ENCODE measurements at places on chromosomes 16 and 17.
A peak's percentile ranks its signal among the peaks of the same experiment; 100 is the strongest.

DNA sequence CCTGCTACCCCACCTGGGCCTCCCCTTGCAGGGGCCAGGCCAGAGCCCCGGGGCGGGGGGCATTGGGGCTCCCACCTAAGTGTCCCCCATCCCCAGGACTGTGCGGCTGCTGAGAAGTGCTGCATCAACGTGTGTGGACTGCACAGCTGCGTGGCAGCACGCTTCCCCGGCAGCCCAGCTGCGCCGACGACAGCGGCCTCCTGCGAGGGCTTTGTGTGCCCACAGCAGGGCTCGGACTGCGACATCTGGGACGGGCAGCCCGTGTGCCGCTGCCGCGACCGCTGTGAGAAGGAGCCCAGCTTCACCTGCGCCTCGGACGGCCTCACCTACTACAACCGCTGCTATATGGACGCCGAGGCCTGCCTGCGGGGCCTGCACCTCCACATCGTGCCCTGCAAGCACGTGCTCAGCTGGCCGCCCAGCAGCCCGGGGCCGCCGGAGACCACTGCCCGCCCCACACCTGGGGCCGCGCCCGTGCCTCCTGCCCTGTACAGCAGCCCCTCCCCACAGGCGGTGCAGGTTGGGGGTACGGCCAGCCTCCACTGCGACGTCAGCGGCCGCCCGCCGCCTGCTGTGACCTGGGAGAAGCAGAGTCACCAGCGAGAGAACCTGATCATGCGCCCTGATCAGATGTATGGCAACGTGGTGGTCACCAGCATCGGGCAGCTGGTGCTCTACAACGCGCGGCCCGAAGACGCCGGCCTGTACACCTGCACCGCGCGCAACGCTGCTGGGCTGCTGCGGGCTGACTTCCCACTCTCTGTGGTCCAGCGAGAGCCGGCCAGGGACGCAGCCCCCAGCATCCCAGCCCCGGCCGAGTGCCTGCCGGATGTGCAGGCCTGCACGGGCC is 1.9 kb downstream of the WFIKKN1 start:
- DNase-seq: no peak

DNA sequence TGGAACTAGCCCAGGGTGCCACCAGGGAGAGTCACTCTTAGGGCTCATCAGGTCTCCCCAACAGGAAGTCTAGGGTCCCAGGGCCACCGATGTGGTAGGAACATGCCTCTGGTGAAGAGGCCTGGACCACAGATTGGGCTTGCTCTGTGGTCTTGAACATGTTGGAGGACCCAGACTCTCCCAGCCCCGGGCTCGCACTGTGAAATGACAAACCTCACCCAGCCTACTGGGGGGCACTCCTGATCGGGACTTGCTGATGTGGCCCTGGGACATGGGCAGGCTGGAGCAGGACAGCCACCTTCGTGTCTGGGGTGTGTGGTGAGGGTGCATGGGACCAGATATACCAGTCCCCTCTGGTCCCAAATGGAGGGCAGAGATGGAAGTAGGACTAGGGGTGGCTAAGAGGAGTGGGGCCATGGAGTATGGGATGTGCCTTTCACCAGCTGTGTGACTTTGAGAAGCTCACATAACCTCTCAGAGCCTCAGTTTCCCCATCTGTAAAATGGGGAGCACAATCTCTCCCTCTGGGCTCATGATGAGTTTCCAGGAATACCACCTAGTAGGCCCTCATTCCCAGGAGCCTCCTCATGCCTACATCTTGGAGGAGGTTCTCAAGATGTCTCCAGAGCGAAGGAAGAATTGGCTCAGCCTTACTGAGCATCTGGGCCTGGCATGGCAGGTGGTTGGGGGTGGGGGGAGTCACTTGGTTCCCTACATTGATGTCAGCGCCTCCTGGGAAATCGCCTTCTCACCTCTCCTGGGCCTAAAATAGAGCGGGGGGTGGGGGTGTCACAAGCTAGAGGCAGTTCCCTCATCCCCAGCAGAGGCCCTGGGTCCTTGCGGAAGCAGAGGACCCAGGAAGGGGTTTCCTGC is 1.5 kb upstream of the ADAM11 start:
- no peak for DNase-seq

GRCh38 chr17:8458128-8458527 is 22.4 kb downstream of the NDEL1 start:
- no peak for DNase-seq

GRCh38 chr16:79271583-79271982 is 329.0 kb downstream of the MAF start:
- no peak for DNase-seq

DNA sequence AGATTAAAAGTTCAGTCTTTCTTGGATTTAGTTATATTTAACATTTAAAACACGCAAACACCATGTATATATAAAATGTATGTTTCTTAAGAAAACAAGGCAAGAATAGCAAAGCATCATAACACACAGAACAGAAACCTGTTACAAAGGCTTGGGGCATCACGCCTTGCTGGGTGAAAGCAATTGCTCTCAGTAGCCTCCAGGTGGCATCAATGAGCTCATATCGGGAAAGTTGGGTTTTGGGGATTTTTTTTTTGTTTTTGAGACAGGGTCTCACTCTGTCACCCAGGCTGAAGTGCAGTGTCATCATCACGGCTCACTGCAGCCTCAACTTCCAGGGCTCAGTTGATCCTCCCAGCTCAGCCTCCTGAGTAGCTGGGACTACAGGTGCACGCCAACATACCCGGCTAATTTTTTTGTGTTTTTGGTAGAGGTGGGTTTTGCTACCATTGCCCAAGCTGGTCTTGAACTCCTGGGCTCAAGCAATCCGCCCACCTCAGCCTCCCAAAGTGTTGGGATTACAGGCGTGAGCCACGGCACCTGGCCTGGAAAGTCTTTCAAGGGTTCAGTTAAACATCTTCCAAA is 56.9 kb downstream of the CYB5D2 start:
- DNase-seq: peak; percentile 61

GRCh38 chr17:62611292-62611691 is 16.2 kb upstream of the MRC2 start:
- no peak for DNase-seq

DNA sequence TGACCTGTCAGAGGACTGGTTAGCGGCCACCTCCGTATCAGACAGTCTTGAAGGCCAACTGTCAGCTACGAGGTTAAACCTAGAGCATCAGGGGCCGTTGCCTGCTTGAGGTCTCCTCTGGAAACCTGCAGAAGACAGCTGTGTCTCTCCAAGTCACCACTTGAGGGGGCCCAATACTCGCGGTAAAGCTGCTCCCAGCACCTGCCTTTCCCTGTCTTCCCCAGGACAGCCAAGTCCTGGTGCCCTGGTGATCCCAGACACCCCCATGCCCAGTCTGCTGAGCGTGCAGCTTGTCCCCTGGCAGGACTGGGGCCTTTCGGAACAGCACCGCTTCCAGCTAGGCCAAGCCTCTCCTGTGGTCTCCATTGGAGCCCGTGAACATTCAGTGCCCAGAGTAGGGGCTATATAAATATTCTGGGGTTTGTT is 80.1 kb downstream of the DNAH17 start:
- DNase-seq: peak; percentile 68

GRCh38 chr17:9696279-9697044 is 51.1 kb downstream of the USP43 start:
- DNase-seq: no peak

DNA sequence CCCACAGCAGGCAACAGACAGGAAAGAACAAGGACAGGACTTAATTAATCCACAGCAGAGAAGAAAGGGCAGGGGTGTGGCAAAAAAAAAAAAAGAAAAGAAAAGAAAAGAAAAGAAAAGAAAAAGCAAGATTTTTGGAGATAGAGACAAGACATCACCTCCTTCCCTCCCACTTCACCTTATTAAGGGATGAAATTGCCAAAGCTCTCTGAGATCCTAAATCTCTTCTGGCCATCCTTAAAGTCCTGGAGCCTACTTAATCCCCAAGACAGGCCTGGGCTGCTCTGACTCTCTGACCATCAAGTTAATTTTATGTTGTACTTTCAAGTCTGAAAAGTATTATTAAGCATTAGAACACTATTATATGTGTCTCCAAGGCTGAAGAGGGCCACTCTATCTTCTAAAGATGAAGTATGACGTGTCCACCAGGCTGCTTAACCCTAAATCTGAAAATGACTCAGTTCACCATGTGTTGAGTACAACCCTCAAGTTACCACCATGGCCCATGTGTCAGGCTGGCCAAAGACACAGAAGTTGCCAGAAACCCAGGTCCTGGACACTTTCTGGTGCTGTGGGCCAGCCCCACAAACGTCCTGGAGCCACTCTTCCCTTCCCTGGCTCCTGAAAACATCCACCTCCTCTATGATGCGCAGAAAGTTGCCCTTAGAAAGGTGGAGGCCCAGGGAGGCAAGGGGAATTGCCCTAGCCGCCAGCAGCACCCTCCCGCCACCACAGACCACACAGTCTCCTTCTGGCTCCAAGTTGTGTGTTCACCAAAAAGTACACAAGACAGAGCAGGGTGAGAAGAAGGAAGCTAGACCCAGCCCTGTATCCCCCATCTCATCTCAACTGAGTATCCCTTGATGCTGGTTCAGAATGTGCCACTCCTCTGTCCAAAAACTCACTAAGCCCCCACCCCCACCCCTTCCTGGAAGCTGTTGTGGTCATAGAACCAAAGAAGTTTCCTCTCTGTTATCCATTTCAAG is 2.7 kb downstream of the SOCS1 start:
- DNase-seq: peak; percentile 37

Measured in NAMALWA (cell line).